CD4-positive, alpha-beta T cell treated with Interleukin-17A for 1 hour (primary cell): ENCODE measurements at places on chromosomes 2 and 18.

DNA sequence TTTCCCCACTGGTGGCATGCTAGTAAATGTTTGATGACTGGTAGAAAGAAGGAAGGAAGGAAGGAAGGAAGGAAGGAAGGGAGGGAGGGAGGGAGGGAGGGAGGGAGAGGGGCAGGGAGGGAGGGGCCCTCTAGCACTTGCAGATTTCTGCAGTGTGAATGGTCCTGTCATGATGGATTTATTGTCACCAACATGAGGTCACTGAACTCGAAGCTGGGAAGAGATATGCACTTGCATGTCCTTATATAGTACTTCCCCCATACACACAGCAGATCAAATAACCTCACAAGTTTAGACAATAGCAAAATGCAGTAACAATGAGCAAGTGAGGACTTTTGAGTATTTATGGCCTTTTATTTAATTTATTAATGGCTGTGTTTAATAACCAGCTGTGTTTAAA, 44.5 kb upstream of the CXCR4 start:
- no peak for DNase-seq

DNA sequence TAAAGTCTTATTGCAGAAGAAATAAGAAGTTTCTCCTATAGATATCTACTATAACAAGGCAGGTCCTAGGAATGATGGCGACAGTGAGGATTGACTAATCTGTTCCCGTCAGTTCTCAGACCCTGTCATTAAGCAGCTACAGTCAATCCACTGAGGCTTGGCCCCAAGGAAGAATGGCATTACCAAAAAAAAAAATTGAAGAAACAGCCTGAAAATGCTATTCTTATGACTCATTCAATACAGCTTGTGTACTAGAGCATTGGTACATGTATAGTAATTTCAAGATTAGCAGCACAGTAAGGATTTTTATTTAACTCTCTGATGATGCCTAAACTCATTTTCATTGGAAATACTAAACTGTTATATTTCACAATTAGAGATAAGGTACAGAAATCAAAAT, 1096.1 kb upstream of the NXPH2 start:
- no peak for DNase-seq

DNA sequence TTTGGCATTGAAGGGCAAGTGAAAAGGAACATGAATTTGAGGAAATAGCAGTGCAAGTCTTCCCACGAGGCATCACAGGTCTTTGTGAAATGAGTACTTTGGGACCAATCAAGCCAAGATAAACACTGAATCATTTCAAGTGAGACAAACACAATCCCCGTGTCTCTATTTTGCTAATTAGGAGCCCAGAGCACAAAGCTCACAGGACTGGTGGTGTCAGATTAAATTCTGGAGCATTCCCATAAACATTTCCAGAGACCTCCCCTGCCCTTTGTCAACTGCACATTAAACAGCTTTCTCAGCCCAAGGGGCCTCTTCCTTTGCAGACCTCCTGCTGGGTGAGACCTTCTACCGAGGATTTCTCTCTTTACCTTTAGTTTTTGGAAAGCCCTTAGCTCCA, 50.7 kb downstream of the DAPL1 start:
- DNase-seq: no peak

DNA sequence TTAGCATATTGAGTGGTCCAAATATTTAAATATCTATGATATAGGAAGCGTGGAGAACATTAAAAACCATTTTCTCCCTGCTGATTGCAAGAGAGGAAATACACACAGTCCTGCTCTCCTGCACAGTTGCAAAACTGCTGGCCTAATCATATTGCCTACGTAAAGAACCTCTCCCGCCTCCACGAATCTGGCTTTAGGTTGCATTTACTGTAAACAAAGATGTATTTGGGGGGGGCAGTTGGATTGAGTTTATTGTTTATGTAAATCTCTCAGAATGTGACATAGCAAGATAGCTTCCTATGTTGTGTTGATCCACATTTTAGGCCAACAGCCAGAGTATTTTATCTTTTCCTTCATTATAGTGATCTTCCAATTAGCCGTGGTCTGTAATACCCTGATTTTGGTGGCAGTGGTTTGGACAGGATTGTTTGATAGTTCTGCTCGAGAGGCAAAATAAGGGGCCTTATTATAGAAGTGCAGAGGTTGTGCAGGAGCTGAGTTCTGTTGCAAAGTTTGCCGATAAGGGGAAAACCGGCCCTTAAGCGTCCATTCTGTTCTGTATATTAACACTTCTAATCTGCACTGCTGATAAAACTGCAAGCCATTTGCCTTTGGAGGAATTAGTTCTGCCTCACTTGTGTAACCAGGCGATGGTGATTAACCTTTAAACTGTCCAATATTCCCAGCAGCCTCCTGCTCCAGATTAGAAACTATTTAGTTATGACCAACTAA, 101.6 kb upstream of the SIX3 start:
- no peak for DNase-seq

DNA sequence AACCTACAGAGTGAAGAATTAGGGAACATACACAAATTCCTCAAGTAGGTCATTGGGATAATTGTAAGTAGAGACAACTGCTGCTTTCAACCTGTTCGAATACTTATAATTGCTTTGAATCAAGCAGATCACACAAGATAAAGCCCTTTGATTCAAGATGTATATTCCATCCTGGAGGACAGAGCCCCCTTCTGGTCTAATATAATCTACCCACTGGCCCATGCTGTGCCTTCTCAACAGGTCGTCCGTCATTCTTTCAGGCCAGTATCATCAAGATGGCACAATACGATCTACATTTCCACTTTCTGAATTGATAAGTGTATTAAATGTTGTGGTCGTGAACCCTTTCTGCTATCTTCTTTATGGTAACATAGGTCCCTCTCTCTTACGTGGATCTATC, 387.0 kb upstream of the CDH19 start:
- DNase-seq: no peak

- no peak for DNase-seq
Observed at GRCh38 chr2:11543337-11544216, 9.7 kb downstream of the GREB1 start.

DNA sequence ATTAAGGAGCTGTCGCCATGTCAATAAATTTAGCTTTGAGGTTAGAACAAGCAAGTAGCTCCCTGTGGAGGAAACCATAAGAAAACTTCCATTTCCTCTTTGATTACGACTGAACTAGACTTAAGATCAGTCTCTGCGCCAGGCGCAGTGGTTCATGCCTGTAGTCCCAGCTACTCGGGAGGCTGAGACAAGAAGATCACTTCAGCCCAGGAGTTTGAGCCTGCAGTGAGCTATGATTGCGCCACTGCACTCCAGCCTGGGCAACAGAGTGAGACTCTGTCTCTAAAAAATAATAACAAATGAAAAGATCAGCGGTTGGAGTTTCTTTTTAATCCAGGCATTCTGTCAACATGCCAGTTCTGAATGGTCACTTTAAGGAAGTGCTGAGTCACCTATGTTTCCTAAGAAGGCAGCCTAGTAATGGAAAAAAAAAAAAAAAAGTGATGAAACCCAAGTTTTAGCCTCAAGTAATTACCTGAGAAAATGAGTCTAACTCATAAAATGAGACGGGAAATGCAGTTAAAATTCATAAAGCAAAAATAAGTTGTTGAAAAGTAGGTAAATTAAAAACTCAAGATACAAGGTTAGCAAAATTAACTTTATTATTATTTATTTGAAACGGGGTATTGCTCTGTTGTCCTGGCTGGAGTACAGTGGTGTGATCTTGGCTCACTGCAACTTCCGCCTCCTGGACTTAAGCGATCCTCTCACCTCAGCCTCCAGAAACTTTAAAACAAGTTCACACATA, 10.2 kb downstream of the C18orf32 start:
- no peak for DNase-seq

DNA sequence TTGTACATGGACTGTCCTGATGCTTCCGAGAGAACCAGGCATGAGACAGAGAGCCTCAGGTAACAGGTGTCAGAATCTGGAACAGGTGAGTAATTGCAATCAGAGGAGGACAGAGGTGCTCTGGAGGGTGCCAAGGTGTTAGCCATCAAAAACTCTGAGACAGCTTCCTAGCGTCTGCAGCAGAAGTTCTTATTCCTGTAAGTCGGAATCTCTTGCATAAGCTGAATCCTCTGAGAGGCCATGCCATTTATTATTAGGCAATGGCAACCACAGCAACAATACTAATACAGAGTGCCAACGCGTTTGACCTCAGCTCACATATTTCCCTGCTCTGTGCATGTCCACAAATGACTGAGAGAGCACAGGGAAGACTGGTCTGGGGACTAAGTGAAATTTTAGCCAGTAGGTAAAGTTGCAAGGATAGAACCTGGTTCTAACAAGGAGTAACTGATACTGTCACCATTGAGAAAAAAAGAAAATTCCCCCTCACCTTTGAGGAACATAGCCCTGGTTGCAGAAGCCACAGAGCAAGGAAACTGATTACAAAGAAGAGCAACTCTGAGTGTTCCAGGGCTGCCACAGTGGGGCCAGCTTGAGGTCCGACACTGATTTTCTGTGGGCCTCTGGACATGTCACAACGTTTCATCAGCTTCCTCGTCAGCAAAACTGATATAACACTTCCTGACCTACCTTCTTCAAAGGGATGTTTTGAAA, 55.1 kb upstream of the ACSL3 start:
- no peak for DNase-seq

GRCh38 chr2:43540021-43540779, 55.6 kb downstream of the THADA start:
- DNase-seq: no peak

DNA sequence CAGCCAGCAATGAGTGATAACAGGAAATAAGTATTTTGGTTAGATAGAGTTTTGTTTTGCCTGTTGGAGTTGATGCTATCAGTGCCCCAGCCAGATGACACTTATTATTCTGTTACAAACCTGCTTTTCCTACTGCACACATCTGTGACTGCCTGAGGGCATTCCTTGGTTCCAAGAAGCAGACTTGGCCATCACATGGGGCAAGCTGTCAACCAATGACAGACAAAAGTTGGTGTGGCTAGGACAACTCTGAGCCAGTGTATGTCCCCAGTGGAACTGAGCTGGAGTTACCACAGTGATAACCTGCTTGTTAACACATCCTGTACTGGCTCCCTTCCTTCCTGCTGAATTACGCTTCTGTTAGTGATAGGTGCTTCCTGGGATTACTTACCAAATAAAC, 54.5 kb downstream of the FAM171B start:
- no peak for DNase-seq

- DNase-seq: no peak
Observed at GRCh38 chr2:60972889-60973656, 44.4 kb upstream of the PEX13 start.

GRCh38 chr2:230601510-230601909, 111.1 kb upstream of the CAB39 start:
- DNase-seq: no peak

- DNase-seq: no peak
Observed at GRCh38 chr2:233210843-233211547, 40.5 kb upstream of the ATG16L1 start.

- DNase-seq: no peak
Observed at GRCh38 chr2:129936334-129936934, 43.0 kb upstream of the RAB6C start.

GRCh38 chr2:218312267-218312756, 20.0 kb upstream of the TMBIM1 start:
- no peak for DNase-seq

- no peak for DNase-seq
Observed at GRCh38 chr18:24095976-24096375, 42.9 kb upstream of the CABYR start.

DNA sequence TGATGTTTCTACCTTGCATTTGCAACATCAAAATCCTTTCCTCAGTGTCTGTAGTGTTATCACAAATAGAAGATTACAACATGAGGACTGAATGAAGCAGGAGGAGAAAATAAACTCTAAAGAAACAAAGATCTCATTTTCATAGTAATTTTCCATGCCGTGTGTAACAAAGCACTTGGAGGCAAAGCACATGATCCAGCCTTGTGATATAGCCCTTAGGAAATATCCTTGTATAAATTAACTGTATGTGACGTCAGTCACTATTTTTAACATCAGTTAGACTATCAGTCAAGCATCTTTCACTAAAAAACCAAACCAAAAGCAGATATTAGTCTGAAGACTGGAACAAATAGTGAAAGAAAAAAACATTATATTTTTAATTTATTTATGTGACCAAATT, 492.1 kb upstream of the CNTNAP5 start:
- no peak for DNase-seq

- no peak for DNase-seq
Observed at GRCh38 chr2:186515376-186515775, 29.3 kb downstream of the ZC3H15 start.
